Lower lobe of right lung (tissue), 2 donors: ENCODE measurements at places on chromosomes 1 and 21. TPM values are rescaled to one million over a fixed set of nuclear protein-coding genes. Genes with fewer than 3 reads are reported as not detected.

- H3K27me3 ChIP-seq, result peaks cover 15% of the 10 kb centered on the region
- no peaks in the 10 kb centered on the region for H3K36me3 ChIP-seq
- H3K4me1 ChIP-seq, result peaks cover 11% of the 10 kb centered on the region
- DNase-seq, result no peak
Measured at GRCh38 chr1:41371630-41372599, 10.7 kb downstream of the FOXO6 start.

DNA sequence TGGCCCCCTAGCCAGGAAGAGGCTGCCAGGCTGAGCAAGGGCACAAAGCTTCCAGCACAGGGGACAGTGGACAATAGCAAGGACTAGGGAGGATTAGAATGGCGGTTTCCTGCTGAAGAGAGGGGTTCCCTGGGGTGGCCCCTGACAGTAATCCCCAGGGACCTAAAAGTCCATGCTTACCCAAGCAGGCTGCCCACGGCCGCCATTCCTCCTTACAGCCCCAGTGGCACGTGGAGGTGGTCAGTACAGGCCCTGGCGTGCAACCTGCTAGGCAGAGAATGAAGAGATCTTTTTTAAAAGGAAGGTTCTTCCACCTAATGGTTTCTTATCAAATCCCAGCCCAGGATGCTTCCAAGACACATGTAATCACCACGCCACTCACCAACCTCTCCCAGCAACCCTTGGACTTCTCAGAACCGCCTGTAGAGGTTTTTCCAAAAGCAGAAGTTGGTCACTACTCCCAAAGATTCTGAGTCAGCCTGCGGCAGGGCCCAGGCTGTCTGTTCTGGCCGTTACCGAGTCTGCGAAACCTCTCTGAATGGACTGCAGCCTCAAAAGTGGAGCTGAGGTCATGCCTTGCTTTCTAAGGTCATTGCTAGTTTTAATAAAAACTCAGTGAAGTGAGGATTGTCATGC lies 926 bp downstream of the MRPL55 start:
- peak; percentile 51 for DNase-seq
- peak overlapping the region; percentile 92 for H3K27ac ChIP-seq
- no peaks in the 10 kb centered on the region for H3K27me3 ChIP-seq
- peaks cover 23% of the 10 kb centered on the region for H3K36me3 ChIP-seq
- peak overlapping the region; percentile 78 for H3K4me3 ChIP-seq

Gene CRYBG2
- total RNA-seq, result 2.1 TPM

Gene SLC35D1
- total RNA-seq, result 5.6 TPM

DNA sequence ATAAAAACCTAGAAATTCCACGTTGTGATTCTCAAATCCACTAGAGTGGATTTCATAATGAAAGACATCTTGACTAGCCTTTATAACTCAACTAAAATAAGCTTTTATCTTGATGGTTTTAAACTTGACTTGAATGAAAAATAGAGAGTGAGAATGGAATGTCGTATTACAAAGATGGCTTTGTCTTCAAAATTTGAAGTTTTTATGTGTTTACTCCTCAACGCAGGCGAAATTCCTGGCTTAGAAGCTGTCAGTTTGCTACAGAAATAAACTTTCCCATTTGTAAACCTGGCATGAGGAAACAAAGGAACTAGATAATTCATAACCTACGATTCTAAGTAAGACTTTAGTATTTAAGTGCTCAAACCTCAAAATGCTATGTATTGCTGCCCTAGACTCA lies 90.0 kb upstream of the KRTAP19-8 start:
- peaks cover 11% of the 10 kb centered on the region for H3K4me1 ChIP-seq
- DNase-seq, result no peak
- H3K27me3 ChIP-seq, result no peaks in the 10 kb centered on the region
- no peak overlapping the region for H3K4me3 ChIP-seq

DNA sequence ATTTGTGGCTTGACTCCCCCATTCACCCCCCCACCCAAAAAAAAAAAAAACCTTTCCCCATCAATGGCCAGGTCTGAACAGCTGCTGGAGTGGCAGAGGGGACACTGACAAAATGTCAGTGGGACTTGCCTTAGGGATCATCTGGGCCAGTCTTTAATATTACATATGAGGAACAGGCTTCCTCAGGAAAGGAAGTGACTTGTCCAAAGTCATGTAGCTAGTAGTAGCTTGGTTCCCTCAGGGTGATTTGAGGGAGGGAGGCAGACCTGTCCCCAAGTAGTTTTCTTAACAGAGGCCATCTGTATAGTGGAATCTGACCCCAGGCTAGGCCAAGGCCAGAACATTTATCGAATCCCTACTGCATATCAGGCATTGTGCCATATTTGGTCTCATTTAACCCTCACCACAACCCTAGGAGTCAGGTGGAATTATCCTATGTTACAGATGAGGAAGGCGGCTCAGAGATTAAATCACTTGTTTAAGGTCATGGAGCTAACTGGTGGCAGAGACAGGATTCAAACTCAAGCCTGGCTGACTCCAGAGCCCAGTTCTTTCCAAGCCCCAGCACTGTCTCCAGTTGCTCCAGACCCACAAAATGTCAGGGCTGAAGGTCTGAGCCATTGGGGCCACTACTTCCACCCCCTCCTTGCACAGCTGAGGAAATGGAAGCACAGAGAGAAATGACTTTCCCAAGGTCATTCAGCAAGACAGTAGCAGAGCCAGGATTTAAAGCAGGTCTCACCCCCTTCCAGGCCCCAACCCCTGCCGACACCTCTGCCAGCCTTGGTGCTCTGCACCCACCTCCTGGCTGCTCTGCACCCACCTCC lies 10.4 kb downstream of the ZBTB7B start:
- H3K36me3 ChIP-seq, result peaks cover 34% of the 10 kb centered on the region
- H3K27me3 ChIP-seq, result no peaks in the 10 kb centered on the region
- H3K4me3 ChIP-seq, result peak overlapping the region; percentile 1
- H3K4me1 ChIP-seq, result peaks cover 89% of the 10 kb centered on the region
- no peak overlapping the region for H3K27ac ChIP-seq
- DNase-seq, result no peak

Gene VWA5B1
- total RNA-seq, result 0.30 TPM

Gene IQCC
- total RNA-seq, result 2.0 TPM

DNA sequence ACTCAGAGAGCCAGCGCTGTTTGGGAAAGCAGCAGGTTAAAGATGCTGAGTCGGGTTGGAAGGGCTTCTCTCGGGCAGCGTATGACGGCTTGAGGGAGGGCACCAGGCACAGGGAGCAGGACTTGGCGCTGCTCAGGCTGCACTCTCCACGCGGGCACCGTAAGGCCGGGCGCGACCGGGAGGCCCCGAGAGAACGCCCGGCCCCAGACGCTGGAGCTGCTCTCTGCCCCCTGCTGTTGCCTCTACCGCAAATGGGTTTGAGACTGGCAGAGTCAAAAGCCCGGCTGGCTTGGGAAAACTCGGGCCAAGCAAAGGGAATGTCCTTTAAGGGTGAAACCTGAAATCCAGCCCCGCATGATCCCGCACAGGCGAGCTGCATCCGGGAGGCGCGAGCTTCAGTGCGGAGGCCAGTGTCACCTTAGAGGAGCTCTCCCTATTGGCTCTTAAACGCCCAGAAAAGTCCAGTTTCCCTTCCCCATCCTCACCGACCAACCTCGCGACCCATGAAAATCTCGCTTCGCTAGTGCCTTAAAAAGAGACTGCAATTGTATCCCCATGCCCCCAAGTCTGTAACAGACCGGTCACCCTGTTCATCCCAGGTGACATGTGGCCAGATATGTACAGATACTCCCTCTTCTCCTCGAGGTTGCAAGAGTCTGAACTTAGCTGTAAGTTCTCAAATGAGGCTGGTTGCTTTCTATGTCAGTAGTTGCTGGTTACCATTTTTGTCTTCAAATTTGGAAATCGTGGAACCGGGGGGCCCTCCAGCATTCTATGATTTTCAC lies 1.1 kb downstream of the PRRX1 start:
- DNase-seq, result no peak
- H3K4me1 ChIP-seq, result peaks cover 29% of the 10 kb centered on the region
- peaks cover 91% of the 10 kb centered on the region for H3K27me3 ChIP-seq
- peak overlapping the region; percentile 62 for H3K4me3 ChIP-seq

- no peak for DNase-seq
- peaks cover 71% of the 10 kb centered on the region for H3K36me3 ChIP-seq
- H3K27me3 ChIP-seq, result no peaks in the 10 kb centered on the region
- no peaks in the 10 kb centered on the region for H3K4me1 ChIP-seq
Measured at GRCh38 chr1:100076319-100076718, 56.4 kb downstream of the SASS6 start.

GRCh38 chr1:85656256-85656655 lies 52.0 kb downstream of the ZNHIT6 start:
- no peak overlapping the region for H3K4me3 ChIP-seq
- H3K4me1 ChIP-seq, result no peaks in the 10 kb centered on the region
- H3K27ac ChIP-seq, result no peak overlapping the region
- DNase-seq, result no peak
- H3K27me3 ChIP-seq, result no peaks in the 10 kb centered on the region

Gene CREB3L4
- total RNA-seq, result 12.2 TPM

Gene RGS8
- total RNA-seq, result not detected

- no peak for DNase-seq
- H3K27ac ChIP-seq, result no peak overlapping the region
- H3K4me3 ChIP-seq, result no peak overlapping the region
- H3K4me1 ChIP-seq, result peaks cover 6% of the 10 kb centered on the region
Measured at GRCh38 chr1:103109311-103109920, 1.1 kb upstream of the COL11A1 start.

DNA sequence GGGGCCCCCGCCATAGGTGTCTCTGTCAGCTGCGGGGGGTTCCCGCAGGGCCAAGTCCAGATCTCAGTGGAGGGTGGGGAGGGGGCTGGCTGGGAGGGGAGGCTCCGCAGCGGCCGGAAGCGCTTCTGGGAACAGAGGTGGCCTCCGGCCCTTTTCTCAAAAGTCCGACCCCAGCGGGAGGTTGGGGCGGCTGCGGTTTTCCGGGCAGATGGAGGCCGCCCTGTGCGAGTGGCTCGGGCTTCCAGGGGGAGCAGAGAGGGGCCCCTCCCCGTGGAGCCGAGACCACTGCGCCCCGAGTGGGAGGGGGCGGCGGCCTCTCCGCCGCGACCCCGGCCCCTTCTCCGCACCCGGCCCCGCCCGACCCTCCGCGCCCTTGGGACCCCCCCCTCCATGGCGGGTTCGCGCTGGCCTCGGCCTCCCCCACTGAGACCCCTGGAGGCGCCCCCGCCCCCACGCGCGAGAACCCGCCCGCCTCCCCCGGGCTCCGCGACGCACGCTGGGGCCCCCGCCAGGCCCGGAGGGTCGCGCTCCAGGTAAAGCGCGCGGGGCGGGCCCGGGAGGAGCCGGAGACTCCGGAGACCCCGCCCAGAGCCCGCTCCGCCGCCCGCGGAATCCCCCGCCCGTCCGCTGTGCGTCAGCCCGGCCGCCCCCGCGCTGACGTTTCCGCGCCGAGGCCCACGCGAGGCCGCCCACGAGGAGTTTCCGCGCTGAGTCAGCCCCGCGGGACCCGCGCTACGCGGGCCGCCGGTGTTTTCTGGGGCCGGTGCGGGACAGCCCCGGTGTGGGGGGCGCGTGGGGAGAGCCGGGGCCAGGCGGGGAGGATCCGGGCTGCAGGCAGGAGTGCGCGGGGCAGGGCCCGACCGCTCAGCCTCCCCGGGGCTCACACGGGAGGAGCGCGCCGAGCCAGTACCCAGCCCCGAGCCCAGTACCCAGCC lies 5.2 kb downstream of the TNFRSF18 start:
- H3K4me1 ChIP-seq, result peaks cover 11% of the 10 kb centered on the region
- no peaks in the 10 kb centered on the region for H3K36me3 ChIP-seq
- peak; percentile 55 for DNase-seq
- peak overlapping the region; percentile 18 for H3K27ac ChIP-seq
- peak overlapping the region; percentile 53 for H3K4me3 ChIP-seq

DNA sequence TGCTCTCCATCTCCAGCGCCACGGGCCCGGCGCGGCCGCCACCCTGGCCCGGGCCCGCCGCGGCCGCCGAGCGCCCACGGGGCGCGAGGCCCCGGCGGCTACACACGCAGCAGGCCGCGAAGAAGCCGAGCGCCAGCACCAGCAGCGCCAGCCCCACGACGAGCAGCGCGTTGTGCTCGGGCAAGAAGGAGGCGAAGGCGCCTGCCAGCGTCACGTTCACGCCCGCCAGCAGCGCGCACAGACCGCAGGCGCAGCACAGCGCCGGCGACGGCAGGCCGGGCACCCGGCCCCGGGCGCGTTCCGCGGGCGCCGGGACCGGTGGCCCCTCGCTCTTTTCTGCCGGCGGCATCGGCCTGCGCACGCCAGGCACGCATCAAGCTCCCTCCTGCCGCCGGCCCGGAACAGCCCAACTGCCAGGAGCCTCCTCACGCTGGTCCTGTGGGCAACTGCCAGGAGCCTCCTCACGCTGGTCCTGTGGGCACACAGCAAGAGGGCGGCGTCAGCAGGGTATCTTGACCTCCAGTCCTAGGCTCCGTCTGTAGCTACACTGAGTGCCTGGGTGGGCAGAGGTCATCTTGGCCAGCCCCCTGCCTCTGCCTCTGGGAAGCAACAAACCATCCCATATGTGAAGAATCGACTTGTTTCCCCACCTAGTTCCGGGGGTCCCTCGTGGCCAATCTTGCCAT lies 18.1 kb downstream of the KNCN start:
- no peaks in the 10 kb centered on the region for H3K36me3 ChIP-seq
- peaks cover 4% of the 10 kb centered on the region for H3K4me1 ChIP-seq
- H3K27ac ChIP-seq, result peak overlapping the region; percentile 41
- peaks cover 54% of the 10 kb centered on the region for H3K27me3 ChIP-seq
- peak overlapping the region; percentile 46 for H3K4me3 ChIP-seq

DNA sequence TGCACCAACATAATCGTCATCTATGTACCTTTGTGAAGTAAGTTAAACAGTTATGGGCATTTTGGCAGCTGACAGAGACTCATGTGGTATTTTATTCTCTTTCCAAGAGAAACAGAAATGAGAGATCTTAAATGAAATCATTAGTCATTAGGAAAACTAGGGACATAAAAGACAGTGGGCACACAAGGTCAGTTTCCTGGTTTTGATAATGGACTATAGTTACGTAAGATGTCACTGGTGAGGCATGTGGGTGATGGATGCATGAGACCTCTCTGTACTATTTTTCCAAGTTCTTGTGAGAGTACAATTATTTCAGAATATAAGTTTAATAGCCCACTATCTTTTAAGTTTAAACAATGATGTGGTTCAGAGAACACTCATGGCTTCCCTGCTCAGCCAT lies 216.9 kb downstream of the APP start:
- no peak overlapping the region for H3K4me3 ChIP-seq
- DNase-seq, result no peak
- no peaks in the 10 kb centered on the region for H3K27me3 ChIP-seq
- no peak overlapping the region for H3K27ac ChIP-seq
- peaks cover 39% of the 10 kb centered on the region for H3K36me3 ChIP-seq

Gene LDLRAD2
- 0.32 TPM for total RNA-seq

GRCh38 chr21:27771938-27772483 lies 805.1 kb upstream of the ADAMTS5 start:
- no peak overlapping the region for H3K4me3 ChIP-seq
- no peaks in the 10 kb centered on the region for H3K36me3 ChIP-seq
- H3K27ac ChIP-seq, result no peak overlapping the region
- H3K27me3 ChIP-seq, result no peaks in the 10 kb centered on the region
- DNase-seq, result no peak
- peaks cover 8% of the 10 kb centered on the region for H3K4me1 ChIP-seq

Gene TTC24
- not detected for total RNA-seq

- H3K27me3 ChIP-seq, result no peaks in the 10 kb centered on the region
- DNase-seq, result no peak
Measured at GRCh38 chr1:185652348-185652747, 81.8 kb upstream of the HMCN1 start.

Gene LRIG2
- 15.0 TPM for total RNA-seq

GRCh38 chr1:202343652-202344349 lies 2.1 kb upstream of the UBE2T start:
- H3K27ac ChIP-seq, result no peak overlapping the region
- peaks cover 5% of the 10 kb centered on the region for H3K4me1 ChIP-seq
- H3K27me3 ChIP-seq, result no peaks in the 10 kb centered on the region
- DNase-seq, result no peak
- H3K36me3 ChIP-seq, result no peaks in the 10 kb centered on the region
